ENCODE measurements at places on chromosomes 2 and 18.

GRCh38 chr18:80244956-80245730 lies 2.2 kb downstream of the PARD6G start:
- no peak for DNase-seq

DNA sequence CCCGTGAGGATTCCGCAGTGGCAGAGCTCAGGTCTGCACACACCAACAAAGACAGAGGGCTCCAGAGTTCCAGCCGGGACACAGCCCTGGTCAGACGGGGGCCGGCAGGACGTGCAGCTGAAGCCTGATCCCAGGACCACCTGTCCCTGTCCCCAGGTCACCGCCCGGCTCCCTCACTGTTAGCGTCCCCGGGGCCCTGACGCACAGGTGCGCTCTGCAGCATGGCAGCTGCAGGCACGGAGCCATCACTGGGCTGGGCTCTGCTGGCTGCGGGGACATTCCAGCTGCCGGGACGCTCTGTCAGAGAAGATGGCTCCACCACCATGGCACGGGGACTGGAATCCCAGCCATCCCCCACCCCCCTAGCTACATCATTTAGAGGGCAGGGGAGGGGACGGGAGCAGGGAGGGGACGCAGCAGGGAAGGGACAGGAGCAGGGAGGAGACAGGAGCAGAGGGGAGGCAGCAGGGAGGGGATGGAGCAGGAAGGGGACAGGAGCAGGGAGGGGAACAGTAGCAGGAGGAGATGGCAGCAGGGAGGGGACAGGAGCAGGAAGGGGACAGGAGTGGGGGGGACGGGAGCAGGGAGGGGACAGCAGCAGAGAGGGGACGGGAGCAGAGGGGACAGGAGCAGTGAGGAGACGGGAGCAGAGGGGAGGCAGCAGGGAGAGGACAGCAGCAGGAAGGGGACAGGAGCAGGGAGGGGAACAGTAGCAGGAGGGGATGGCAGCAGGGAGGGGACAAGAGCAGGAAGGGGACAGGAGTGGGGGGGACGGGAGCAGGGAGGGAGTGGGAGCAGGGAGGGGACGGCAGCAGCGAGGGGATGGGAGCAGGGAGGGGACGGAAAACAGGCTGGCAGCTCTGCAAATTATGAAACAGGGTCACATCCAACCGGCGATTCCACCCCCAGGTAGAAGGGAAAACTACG lies 39.8 kb downstream of the SLC66A2 start:
- no peak for DNase-seq

DNA sequence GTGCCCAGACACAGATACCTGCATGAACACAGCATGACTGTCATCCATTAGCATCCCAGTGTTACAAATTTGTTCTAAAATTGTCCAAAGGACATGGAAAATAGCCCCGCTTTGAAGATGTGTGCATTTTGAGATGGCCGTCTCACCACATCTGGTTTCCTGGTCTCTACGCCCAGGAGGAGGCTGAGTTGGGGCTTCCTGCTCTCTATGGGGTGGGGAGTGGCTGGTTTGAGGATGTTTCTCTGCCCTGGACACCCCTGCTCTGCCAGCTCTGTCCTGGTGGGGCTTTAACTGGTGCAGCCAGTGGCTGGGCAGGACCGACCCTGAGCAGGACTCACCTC lies 74.6 kb upstream of the SMAD7 start:
- DNase-seq: no peak

DNA sequence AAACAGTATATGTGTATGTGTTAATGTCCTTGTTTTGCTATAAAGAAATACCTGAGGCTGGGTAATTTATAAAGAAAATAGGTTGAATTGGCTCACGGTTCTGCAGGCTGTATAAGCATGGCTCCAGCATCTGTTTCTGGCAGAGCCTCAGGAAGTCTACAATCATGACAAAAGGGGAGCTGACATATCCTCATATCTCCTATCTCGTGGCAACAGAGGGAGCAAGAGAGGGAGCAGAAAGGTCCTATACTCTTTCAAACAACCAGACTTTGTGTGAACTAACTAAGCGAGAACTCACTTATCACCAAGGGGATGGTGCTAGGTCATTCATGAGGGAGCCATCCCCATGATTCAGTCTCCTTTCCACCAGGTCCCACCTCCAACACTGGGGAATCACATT lies 13.0 kb downstream of the CALCRL start:
- no peak for DNase-seq

- peak; percentile 24 for DNase-seq
These were observed 49.2 kb downstream of the SIGLEC15 start for GRCh38 chr18:45874491-45875184.

- no peak for DNase-seq
These were observed 52.4 kb downstream of the BCL2 start for GRCh38 chr18:63266888-63267790.

DNA sequence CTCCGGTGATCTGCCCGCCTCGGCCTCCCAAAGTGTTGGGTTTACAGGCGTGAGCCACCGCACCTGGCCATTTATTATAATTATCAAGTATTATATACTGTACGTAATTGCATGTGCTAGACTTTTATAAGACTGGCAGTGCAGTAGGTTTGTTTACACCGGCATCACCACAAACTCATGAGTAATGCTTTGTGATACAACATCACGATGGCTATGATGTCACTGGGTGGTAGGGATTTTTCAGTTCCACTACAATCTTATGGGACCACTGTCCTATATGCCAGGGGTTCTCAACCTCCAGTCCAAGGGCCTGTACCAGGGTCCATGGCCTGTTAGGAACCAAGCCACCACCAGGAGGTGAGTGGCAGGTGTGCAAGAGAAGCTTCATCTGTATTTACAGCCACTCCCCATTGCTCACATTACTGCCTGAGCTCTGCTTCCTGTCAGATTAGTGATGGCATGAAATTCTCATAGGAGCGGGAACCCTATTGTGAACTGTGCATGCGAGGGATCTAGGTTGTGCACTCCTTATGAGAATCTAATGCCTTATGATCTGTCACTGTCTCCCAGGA lies 9.4 kb downstream of the SCYGR4 start:
- DNase-seq: no peak

- no peak for DNase-seq
These were observed 8.4 kb upstream of the CTLA4 start for GRCh38 chr2:203859030-203859789.

GRCh38 chr2:127961729-127962128 lies 66.1 kb downstream of the SAP130 start:
- no peak for DNase-seq

GRCh38 chr2:69113627-69114026 lies 100.6 kb downstream of the ANTXR1 start:
- no peak for DNase-seq

DNA sequence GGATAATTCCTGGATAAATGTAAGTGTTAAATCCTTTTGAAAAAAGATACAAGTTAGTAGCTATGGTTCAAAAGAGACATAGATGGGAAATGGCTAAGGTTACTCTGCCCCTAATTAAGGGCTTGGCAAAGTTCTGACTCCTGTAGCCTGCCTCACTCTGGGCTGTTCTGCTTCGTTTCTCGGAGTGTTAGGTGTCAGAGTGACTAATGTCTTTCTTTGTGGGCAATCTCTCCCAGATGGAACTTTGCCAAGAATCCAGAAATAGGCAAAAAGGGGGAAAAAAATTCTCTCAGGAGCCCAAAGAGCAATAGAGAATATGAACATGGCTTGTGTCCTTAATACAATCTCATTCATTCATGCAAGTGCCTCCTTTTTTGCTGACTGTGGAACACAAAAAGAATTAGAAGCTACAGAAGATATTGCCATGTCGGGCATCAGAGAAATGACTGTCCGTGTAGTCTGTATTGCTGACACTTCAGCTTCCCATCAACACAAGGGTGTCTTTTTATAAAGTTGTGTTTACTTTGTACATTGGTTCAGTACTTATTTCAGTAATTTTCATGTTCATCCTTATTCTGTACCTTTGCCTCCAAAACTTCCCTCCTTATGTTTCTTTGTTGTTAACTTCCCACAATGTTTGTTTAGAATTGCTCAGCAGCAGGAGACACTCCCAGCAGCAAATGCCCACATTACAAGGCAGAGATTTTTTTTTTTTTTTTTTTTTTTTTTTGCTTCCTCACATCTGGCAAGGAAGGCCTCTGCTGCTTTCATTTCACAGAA lies 134.0 kb downstream of the FTCDNL1 start:
- DNase-seq: no peak

- peak; percentile 96 for DNase-seq
These were observed at the start of gene DSEL for GRCh38 chr18:67516539-67517443. Gene DSEL (minus strand): TSS chr18:67516720. CDS start chr18:67514608, 2,112 bp downstream.

DNA sequence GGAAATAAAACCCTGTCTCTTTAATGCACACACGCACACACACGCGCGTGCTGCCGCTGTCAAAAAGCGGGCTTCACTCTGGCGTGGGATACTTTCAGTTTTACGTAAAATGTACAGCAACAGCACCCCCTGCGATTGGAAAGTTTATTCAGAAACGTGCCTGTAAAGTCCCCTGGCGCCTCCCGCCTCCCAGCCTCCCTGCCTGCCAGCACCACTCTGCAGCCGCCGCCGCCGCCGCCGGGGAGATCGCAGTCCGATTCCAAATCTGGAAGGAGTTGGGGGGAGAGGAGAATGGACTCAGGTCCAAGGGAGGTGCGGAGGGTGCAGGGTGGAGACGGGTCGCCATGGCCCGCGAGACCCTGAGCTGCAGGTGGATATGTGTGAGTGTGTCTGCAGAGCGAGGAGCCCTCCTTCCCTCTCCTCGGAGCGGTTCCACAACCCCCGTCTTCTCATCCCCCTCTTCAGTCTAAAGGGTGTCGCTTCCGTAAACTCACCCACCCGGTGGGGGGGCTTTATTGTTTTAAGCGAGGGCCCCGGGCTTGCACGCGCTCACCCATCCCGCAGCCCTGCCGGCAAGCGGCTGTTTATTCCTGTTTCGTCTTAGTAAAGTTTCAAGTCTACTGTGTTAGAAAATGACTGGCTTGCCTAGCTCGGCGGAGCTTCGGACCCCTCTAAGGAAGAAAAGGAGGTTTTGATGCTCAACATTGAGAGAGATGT lies 1.8 kb upstream of the BCL11A start:
- DNase-seq: peak; percentile 34
